ENCODE measurements at places on chromosomes 5 and 9. TPM values are rescaled to one million over a fixed set of nuclear protein-coding genes. Genes with fewer than 3 reads are reported as not detected.

Gene HACD4
- 2.7 TPM for total RNA-seq

Gene TMEFF1
- total RNA-seq = 0.13 TPM

Gene FLT4
- total RNA-seq = 0.86 TPM

Gene EGR1
- 42.8 TPM for total RNA-seq

Gene NR5A1
- total RNA-seq = not detected

Gene CANX
- total RNA-seq = 465 TPM

DNA sequence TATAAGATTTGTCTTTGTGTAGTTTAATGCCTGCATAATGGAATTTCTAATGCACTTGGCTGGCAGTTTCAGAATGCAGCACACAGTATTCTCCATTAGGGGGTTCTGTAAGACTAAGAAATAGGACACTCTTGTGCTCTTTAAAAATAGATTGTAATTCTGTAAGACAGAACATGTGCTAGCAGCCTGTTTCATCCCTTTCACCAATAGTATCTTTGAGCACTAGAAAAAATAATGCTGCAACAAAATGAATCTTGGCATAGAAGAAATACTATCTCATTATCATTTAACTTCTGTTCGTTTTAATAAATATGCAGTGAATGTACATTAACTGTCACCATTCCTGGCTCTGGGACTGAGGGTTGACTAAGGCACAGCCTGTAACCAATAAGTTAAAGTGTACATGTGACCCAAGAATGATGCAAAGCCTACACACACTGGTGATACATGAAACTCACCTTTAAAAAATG lies 23.8 kb upstream of the ZNF622 start:
- no peak for DNase-seq
- H3K27ac ChIP-seq = no peak overlapping the region
- peaks cover 12% of the 10 kb centered on the region for H3K4me1 ChIP-seq
- H3K4me3 ChIP-seq = no peak overlapping the region

DNA sequence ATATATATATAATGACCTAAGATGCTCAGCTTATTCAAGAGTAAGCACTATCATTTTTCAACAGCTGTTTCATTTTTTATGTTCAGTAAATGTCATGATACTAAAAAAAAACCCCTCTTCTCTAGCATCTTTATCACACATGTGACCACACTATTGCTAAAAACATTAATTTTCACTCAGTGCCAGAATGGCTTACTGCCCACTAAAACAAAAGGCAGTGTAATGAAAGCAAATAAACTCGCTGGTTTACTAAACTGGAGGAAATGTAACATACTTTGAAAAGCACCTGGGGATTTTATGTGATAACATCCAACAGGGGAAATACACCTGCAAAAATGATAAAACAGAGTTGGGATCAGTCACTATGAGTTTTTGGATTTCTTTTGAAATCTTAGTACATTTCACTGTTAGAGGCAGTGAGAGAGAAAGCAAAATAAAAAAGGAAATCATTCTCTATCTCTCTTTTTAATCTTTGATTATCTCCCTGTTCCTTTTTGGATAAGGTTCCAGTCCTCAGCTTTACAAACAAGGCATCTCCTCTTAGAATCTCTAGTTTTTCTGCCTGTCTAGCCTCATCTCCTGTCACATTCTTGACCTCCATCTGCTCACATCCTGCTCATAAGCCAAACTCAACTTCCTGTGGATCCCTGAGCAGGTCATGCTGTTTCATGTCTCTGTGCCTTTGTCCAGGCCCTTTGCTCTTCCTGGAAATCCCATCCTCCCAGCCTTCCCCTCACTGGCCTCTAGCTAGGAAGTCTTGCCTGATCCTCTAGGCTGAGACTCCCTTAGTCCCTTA lies 338.0 kb downstream of the MAN2A1 start:
- H3K36me3 ChIP-seq = peaks cover 2% of the 10 kb centered on the region
- H3K4me1 ChIP-seq = peaks cover 10% of the 10 kb centered on the region
- H3K4me3 ChIP-seq = no peak overlapping the region
- no peak for DNase-seq
- no peaks in the 10 kb centered on the region for H3K27me3 ChIP-seq
- H3K27ac ChIP-seq = no peak overlapping the region

GRCh38 chr5:125696762-125697161 lies 726.4 kb upstream of the GRAMD2B start:
- no peaks in the 10 kb centered on the region for H3K36me3 ChIP-seq
- no peak for DNase-seq
- H3K27ac ChIP-seq = no peak overlapping the region
- H3K4me1 ChIP-seq = no peaks in the 10 kb centered on the region
- H3K27me3 ChIP-seq = no peaks in the 10 kb centered on the region

DNA sequence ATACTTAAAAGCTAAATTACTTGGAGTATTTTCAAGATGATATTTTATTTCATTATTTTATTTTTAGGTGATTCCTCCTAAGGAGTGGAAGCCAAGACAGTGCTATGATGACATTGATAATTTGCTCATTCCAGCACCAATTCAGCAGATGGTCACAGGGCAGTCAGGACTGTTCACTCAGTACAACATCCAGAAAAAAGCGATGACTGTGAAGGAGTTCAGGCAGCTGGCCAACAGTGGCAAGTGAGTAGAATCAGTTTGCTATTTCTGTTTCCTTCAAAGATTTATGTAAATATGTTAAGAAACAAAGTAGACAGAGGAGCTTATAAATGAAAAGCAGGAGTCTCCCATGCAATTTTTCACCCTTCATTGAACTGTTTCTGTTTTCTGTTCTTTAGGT lies 47.8 kb downstream of the KDM4C start:
- H3K4me3 ChIP-seq = no peak overlapping the region
- DNase-seq = no peak
- H3K4me1 ChIP-seq = no peaks in the 10 kb centered on the region
- no peaks in the 10 kb centered on the region for H3K27me3 ChIP-seq

GRCh38 chr5:148666353-148666752 lies 12.0 kb upstream of the HTR4 start:
- H3K27me3 ChIP-seq = peaks cover under 1% of the 10 kb centered on the region
- H3K4me3 ChIP-seq = no peak overlapping the region
- no peak for DNase-seq
- no peak overlapping the region for H3K27ac ChIP-seq
- no peaks in the 10 kb centered on the region for H3K4me1 ChIP-seq

GRCh38 chr9:121353241-121354061 lies 16.6 kb downstream of the STOM start:
- peak overlapping the region; percentile 73 for H3K27ac ChIP-seq
- peaks cover 42% of the 10 kb centered on the region for H3K36me3 ChIP-seq

GRCh38 chr5:42912184-42912798 lies 100.6 kb upstream of the SELENOP start:
- peaks cover 12% of the 10 kb centered on the region for H3K4me1 ChIP-seq
- H3K27ac ChIP-seq = no peak overlapping the region
- H3K27me3 ChIP-seq = peaks cover 9% of the 10 kb centered on the region
- H3K4me3 ChIP-seq = no peak overlapping the region

DNA sequence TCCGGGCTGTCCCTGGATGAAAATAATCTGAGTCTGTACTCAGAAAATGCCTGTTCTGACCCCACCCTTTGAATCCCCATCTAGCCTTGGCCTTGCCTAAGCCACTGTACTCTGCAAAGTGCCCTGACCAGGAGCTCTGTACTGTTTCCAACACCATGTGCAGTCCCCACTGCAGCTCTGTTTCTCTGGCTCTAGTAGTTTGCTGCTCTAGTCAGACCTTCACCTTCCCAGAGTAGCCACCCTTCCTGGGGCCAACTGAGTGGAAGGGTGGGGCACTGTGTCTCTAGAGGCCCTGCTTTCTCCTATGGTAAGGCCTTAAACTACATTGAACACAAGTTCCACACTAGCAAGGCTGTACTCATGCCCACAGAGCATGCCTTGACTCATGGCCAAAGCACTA lies 31.9 kb downstream of the P4HA2 start:
- H3K27me3 ChIP-seq = no peaks in the 10 kb centered on the region
- peaks cover 47% of the 10 kb centered on the region for H3K36me3 ChIP-seq
- no peak for DNase-seq
- no peak overlapping the region for H3K4me3 ChIP-seq
- no peak overlapping the region for H3K27ac ChIP-seq
- no peaks in the 10 kb centered on the region for H3K4me1 ChIP-seq

DNA sequence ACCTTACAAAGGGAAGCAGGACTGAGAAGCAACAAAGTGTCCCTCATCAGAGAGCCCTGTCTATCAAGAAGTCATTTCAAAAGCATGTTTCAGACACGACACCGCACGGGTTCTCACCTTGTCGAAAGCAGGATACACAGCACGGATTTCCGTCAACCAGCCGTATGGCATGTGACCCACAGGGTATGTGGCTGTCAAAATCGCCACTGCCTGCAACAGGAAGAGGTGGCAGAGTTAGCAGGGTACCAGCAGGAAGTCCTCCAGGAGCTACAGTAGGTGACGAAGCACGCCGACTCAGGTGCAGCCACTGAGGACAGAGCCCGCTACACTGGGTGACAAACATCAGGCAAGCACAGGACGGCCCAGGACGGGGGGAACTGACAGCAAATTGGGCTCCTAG lies 81.2 kb downstream of the OTULIN start:
- H3K27me3 ChIP-seq = no peaks in the 10 kb centered on the region
- no peak for DNase-seq
- no peak overlapping the region for H3K4me3 ChIP-seq
- H3K4me1 ChIP-seq = peaks cover 16% of the 10 kb centered on the region

- no peaks in the 10 kb centered on the region for H3K4me1 ChIP-seq
- DNase-seq = no peak
- H3K27ac ChIP-seq = no peak overlapping the region
- peaks cover 2% of the 10 kb centered on the region for H3K27me3 ChIP-seq
Measured at GRCh38 chr9:78143281-78144007, 92.4 kb upstream of the CEP78 start.

- H3K27me3 ChIP-seq = peaks cover 4% of the 10 kb centered on the region
- H3K4me3 ChIP-seq = no peak overlapping the region
- H3K4me1 ChIP-seq = no peaks in the 10 kb centered on the region
Measured at GRCh38 chr5:154565123-154565522, 87.1 kb upstream of the HAND1 start.

DNA sequence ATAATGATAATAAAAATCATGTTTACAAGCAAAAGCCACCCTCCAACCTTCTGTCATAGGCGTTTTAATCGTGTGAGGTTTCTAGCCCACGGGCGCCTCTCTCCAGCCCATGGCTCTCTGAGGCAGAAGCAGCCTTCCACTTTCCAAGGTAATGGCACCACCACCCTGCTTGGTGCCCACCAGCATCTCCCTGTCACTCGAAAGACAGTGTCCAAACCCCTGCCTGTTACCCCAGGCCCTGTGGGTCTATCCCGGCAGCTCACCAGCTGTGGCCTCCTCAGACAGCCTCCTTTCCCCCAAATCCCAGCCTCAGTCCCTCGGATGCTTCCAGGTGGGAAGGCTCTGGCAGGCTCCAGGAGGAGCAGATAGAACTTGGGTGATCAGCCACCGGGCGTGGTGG lies 123.8 kb upstream of the LPCAT1 start:
- H3K4me1 ChIP-seq = no peaks in the 10 kb centered on the region
- DNase-seq = no peak
- no peak overlapping the region for H3K27ac ChIP-seq
- H3K4me3 ChIP-seq = no peak overlapping the region
- H3K27me3 ChIP-seq = peaks cover 40% of the 10 kb centered on the region

DNA sequence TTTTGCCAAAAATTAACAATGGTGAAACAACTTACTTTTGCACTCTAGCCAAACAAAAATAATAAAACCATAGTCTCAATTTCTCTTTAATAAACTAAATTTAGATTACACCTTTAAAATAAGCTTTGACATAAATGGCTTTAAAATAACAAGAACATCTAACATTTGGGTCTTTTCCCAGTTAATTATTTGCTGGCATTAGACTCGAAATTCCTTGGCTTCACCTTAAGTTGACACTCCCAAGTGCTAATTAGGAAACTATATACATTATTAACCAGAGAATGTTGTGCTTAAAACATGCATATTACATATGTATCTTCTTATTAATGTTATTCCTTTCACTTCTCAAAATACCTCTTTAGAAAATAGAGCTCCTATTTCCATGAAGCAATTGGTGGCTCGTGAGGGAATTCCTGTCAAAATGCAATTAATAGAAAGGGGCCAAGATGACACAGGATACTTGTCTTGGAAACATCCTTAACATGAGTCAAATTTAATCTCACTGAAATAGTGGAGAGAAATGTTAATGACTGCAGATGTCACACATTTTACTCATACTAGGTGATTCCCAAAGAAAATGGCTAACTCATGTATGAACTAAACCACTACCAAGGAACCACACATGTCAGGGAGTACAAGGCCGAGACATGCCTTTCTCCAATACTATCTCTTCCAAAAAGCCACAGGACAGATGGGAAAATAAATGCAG lies 932.9 kb upstream of the DMAC1 start:
- H3K27ac ChIP-seq = no peak overlapping the region
- no peak for DNase-seq
- no peaks in the 10 kb centered on the region for H3K4me1 ChIP-seq
- H3K27me3 ChIP-seq = no peaks in the 10 kb centered on the region
- H3K36me3 ChIP-seq = no peaks in the 10 kb centered on the region

GRCh38 chr5:150623878-150624216 lies 16.6 kb upstream of the SYNPO start:
- H3K27ac ChIP-seq = no peak overlapping the region
- no peaks in the 10 kb centered on the region for H3K36me3 ChIP-seq
- H3K4me1 ChIP-seq = peaks cover 16% of the 10 kb centered on the region
- no peak for DNase-seq
- H3K4me3 ChIP-seq = peak overlapping the region; percentile 73

DNA sequence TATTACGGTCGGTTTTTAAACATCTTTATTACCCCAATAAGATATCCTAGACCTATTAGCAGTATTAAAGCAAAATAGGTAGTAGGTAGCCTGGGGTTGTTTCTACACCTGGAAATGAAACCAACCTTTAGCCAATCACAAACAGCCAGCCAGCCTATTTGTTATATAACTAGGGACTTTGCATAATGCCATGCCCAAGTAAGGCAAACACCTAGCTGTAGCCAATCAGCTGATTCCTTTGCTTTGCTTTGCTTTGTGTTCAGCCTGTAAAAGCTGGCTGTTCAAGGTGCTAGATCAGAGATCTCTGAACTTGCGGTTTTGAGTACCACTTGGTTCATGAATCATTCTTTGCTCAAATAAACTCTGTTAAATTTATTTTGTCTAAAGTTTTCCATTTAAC lies 46.5 kb upstream of the SETD9 start:
- H3K27ac ChIP-seq = no peak overlapping the region
- peaks cover 9% of the 10 kb centered on the region for H3K4me1 ChIP-seq

DNA sequence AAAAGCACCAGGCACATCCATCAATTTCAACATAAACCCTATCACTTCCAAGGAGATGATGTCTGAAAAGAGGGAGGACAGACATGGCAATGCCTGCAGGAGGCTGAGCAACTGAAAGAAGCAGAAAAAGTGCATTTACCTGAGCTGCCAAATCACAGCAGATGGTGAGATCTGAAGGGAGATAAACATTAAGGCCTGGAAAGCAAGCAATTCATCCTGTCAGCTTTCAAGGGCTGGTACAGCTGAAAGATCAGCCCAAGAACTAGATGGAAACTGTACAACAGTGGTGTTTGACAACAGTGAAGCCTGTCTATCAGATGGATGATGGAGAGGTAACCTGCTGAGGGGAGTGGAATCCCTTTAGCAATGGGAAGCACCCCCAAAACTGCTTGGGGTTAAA lies 433.2 kb upstream of the ZNF608 start:
- no peaks in the 10 kb centered on the region for H3K36me3 ChIP-seq
- no peaks in the 10 kb centered on the region for H3K27me3 ChIP-seq
- no peak for DNase-seq
- H3K4me1 ChIP-seq = no peaks in the 10 kb centered on the region
- H3K4me3 ChIP-seq = no peak overlapping the region
- H3K27ac ChIP-seq = no peak overlapping the region

GRCh38 chr9:249025-249424 lies 34.4 kb downstream of the DOCK8 start:
- H3K36me3 ChIP-seq = peaks cover 13% of the 10 kb centered on the region
- peak overlapping the region; percentile 80 for H3K27ac ChIP-seq
- peaks cover 2% of the 10 kb centered on the region for H3K27me3 ChIP-seq
- peaks cover 25% of the 10 kb centered on the region for H3K4me1 ChIP-seq
- H3K4me3 ChIP-seq = no peak overlapping the region

All from activated T-helper 1 cell treated with anti-CD3 and anti-CD28 coated beads, Interleukin-12 subunit alpha, Interleukin-12 subunit beta, Interleukin-2, Interleukin-4 antibody, amounts not matched to agents 30 ng/mL and 10 ng/mL and 1 ng/mL, durations not matched to agents 14 hours and 24 hours and 36 hours (primary cell).